T47D (cell line): ENCODE measurements at places on chromosomes 6 and 20.

DNA sequence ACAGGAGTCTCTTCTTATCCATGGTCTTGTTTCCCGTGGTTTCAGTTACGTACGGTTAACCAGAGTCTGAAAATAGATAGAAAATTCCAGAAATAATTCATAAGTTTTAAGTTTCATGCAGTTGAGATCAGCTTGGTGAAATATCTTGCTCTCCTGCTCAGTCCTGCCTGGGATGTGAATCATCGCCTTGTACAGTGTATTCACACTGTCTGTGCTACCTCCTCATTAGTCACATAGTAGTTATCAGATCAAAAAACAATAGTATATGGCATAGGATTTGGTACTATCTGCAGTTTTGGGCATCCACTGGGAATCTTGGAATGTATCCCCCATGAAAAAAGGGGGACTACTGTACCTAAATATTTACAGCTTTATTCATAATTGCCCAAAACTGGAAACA lies 22.7 kb upstream of the MOCS1 start:
- no peak for DNase-seq

DNA sequence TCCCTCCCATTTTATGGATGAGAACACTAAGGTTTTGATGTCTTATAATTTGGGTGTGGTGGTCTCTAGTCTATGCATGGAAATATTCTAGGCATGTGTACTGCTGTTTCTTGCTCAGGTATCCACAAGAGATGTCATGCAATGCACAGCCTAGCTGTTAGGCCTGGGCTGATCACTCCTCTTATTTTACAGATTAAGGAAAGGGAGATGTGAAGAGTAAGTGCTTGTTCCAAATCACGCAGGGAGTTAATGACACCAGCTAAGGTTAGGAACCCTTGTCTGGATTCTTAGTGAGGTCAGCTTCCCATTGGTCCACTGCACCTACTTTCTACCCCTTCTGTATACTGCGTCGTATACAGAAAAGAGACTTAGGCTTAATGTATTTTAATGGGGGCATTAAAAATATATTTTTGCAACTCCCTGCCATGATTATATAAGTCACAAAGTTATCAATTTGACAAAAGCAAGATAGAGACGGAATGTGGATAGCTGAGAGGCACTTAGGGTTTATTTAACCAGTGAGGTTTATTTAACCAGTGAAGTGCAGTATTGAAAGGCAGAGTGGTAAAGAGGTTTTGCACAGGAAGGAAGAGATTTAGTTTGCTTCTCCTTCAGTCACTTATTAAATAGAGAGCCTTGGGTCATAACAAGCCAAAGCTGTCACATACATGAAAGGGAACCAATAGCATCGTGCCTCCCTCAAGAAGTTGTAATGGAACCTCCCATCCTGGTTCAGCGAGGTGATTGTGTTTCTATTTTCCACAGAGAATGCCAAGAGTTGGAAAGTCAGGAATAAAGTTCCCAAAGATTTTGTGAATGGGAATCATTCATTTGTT lies 95.0 kb upstream of the FAM184A start:
- no peak for DNase-seq

- DNase-seq, result peak; percentile 77
Observed at GRCh38 chr6:12348530-12349511, 58.7 kb downstream of the EDN1 start.

DNA sequence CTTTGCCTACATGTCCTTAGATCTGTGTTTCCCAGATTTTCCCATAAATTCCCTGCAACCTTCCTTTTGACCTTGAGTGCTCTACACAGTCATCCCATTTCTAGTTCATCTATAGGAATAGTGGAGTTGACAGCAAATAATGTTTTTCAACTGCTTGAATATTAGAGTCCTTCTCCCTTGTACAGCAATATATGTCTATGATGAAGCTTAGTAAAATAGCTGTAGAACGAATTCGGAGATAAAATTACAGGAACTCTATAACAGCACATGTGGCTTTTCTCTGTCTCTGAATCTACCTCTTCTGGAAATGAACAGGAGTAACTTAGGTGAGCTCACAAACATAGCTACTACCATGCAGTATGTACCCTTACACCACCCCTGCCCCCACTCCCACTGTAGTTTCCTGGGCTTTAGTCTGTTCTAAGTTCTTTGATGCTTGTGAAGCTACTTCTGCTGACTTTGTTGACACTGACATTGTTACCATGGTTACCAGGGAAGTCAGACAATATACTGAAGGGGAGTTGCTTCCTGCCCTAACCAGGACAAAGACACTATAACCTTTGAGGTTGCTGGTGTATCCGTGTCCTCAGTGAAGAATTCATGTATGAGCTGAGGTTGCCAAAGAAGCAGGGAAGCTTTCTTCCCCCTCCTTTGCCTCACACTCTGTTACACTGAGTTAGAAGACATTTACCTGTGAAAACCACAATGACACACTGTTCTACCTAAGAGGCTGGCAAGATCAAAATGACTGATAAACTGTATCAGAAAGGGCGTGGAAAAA lies 35.8 kb upstream of the SHLD1 start:
- DNase-seq, result no peak

GRCh38 chr6:25788305-25788922 lies 33.9 kb downstream of the SLC17A4 start:
- DNase-seq, result peak; percentile 79

DNA sequence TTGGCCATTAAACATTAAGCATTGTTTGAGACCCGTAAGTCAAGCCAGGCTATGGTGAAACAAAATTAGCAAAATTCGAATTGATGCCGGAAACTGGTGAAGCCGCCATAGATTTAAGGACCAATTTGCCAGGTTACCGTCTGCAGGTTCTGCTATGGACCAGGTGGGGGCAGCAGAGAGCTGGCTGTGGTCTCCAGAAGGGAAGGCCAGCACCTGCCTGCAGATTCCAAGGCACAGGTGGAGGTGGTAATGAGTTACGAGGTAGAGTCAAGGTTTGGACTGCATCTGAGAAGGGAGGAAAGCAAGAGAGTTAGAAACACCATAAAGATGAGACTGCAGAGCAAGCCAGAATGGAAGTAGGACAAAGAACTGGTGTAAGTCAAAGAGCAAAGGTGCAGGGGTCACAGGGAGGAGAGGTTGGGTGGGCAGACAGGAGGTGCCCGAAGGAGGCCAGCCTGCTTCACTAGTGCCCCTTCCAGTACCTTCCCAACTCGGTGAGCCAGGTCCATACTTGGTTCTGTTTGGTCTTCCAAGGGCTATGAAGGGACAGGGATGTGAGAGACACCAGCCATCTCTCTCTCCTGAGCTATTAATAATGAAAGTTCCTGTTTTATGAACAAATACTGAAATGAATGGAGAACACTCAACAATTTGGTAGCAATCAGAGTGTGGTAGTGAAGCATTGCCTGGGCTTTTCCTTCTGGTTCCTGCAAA lies 131.6 kb upstream of the ESR1 start:
- peak; percentile 89 for DNase-seq

DNA sequence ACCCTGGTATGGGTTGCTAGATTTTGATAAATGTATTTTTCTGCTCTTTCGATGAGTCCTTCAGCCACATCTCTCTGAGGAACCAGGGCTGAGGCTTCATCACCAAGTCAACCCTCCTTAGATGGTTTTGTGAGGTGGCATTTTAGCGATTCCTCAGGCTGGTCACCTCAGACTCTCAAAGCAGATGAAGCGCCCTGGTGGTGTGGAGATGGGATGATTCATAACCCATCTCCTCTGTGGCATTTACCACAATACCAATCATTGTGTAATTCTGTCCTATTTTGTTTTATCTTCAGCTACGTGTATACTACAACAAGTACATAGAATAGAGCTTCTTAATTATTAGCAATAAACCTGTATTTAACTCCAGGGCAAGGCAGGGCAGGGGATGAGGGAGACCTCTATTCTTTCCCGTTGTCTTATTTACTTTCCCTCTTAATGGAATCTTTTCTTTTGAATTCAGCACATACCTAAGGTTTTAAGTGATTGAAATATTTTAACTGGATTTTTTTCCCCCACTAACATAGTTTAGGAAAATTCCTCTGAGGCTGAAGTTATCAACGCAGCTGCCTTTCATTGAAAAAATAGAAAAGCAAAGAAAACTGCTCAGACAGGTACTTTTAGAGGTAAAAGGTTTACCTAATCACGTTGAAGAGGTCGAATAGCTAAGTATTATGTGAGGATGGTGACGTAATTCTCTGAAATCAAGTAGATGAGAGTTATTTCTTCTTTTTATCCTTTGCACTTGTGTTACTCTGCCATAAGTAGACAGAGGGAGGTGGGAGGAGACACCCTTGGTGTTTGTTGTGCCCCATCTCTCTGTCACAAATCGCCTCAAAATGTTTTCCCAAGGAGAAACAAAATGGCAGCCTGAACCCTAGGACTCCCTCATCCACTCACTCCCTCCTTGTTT lies 57.4 kb upstream of the EDN3 start:
- DNase-seq, result no peak

GRCh38 chr20:53917145-53918019 lies 153.0 kb downstream of the BCAS1 start:
- DNase-seq, result peak; percentile 39

DNA sequence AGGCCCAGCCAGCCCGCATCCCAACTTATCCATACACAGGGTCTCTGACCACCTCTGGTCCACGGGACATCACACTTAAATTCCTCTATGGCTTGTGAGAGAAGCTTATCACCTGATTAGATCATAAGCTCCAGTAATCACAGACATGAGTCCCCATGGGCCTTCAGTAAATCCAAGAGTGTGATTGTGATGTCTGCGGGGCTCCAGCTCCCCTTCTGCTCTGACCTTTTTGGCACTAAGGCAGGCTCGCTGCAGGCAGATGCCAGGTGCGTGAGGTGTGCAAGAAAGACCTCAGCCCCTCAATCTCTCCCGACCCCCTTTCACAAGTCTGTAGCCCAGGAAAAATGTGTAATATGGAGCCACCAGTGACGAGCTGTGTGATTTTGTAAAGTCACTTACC lies 127.6 kb upstream of the DUSP22 start:
- DNase-seq, result no peak

DNA sequence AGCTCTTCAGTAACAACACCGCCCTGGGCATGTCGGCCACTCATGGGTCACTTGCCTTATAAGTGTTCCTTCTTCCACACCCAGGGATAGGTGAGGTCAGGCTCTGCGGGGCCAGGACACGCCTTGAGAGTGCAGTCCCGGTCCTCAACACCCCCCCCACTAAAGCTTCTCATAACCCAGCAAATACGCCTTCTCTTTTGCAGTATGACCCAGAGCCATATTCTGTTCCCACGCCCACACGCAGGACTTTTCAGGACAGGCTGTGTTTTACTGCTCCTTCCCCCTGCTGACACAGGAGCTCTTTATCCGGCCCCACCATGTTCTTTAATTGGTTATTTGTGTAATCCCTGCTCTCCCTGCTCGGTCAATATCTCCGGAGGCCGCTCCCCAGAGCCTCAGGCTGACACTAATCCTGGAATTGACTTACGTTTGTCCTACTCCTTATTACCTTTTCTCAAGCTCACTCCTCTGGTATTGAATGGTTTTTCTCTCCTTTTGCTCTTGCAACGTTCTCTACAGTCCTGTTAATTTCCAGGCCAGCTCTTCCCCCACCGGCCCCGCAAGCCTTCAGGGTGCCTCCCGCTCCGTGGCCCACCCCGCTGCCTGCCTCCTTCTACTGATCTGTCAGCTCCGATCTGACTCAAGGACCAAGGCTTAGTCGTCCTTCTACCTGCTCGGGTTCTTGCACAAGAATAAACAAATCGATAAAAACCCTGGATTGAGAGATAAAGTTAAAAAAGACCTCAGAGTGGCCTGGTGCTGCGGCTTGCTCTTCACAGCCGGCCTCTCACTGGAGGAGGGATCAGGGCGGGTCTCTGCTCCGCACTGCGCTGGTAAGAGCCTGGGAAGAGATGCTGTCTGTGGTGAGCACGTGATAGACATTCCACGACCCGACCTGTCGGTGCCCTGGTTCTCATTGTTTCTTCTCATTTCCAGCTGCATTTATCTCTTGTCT lies 357.5 kb downstream of the ZFAND3 start:
- peak; percentile 41 for DNase-seq

GRCh38 chr20:59811681-59812171 lies 121.7 kb downstream of the SYCP2 start:
- no peak for DNase-seq

DNA sequence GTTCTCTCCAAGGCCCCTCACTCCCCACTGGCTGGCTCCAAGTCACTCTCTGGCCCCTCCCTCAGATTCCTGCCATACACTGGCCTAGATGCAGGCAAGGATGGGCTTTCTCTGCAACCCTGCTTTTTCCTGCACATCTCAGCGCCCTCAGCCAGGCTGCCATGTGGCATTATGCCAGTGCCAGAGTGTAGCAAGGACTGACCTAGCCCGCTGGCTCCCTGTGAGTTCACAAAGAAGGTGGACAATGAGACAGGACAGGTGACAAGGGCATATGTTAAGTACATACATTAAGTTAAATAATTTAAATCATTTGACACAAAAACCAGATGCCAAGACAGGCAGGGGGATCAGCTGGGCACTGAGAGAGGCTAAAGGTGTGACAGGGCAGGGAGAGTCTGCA lies 394.6 kb downstream of the ZFAND3 start:
- DNase-seq, result peak; percentile 31

GRCh38 chr20:34112600-34113101 lies 608 bp upstream of the EIF2S2 start:
- DNase-seq, result peak; percentile 38

GRCh38 chr6:132400883-132401617 lies at the start of gene MOXD1:
MOXD1 (minus strand) TSS chr6:132401475; CDS start chr6:132401426, 49 bp downstream.
- no peak for DNase-seq

DNA sequence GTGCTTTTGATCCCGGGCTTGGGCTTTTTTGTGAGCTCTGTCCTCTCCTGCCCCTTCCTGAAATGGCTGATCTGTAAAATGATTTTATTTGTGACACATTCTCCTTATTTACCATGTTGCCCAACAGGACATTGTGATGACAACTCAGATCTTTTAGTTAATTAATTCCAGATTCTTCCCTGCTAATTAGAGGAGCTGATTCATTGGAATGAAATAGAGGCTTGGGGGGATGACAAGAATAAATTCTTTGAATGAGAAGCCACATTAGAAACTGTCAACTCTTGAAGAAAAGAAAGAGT lies 26.1 kb upstream of the GABRR1 start:
- no peak for DNase-seq

GRCh38 chr6:115004204-115004603 lies 661.4 kb upstream of the HS3ST5 start:
- DNase-seq, result no peak

DNA sequence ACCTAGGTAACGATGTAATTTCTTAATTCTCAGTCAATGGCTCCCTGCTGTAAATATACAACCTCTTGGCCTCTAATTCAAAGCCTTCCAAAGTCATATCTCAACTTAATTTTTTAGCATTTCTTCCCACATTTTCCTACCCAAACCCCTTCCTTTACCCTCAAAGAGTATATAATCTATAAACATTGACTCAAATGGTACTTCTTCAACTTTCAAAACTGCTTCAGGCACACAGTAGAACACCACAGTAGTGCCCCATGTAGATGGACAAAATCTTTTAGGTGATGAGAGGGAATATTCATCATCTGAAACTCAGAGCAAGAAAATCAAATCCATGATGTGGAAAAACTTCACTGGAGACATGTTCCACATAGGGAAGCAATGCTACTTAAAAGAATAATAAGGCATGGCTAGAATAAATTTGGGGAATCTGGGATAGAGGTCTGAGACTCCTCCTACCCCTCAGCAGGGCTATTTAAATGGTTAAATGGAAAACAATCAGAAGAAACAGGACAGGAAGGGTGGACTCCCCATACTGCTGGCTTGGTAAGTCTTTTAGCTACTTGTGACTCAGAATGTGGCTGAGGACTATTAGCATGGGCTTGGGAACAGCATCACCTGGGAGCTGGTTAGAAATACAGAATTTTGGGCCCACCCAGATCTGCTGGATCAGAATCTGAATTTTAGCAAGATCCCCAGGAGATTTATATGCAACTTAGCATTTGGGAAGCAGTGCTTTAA lies 6.4 kb downstream of the SLC22A2 start:
- no peak for DNase-seq

GRCh38 chr20:63405102-63405730 lies 44.1 kb upstream of the CHRNA4 start:
- no peak for DNase-seq

GRCh38 chr6:167268683-167269280 lies 22.3 kb upstream of the UNC93A start:
- DNase-seq, result no peak
